ENCODE measurements at places on chromosomes 3 and 15.
A peak's percentile ranks its signal among the peaks of the same experiment; 100 is the strongest.

DNA sequence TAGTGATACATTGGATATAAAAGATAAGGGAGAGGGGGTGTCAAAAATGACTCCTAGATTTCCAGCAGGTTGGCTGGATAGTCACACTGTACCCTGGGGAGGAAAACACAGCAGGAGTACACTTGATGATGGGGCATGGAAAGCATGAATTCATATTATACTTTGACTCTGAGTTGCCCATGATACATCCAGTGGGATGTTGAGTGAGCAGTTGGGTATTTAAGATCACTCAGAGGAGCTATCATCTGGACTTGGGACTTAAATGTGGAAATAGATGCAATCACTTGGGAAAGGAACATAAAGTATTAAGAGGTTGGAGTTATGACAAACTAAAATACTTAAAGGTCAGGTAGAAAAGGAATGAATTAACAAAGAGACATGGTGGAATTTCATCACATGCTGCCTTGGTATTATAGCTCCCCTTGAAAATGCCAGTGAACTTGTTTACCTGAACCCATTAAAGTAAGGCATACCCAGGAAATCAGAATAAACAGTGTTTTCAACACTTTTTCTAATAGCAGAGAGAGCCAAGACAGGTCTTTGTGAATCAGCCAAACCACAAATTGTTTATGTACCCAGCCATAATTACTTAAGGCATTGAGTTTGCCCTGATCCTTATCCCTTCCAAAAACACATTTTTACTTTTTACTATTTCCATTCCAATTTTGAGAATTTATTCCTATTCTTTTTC, 49.9 kb upstream of the ABI3BP start:
- DNase-seq: no peak

DNA sequence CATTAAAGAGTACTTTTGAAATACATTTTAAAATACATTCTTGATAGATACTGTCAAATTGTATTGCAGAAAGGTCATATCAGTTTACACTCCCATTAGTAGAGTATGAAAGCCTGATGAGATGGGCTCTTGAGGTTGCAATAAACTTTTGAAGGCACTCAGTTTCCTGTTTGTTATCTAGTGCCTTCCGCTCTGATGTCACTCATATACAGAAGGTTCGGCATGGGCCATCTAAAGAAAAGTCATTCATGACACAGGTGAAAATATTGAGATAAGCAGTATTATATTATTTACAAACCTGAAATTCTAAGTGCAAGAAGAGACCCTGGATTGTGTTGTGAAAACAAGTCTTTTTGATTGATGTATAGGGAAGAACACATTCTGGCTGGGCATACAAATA, 36.5 kb upstream of the DENND4A start:
- no peak for DNase-seq

DNA sequence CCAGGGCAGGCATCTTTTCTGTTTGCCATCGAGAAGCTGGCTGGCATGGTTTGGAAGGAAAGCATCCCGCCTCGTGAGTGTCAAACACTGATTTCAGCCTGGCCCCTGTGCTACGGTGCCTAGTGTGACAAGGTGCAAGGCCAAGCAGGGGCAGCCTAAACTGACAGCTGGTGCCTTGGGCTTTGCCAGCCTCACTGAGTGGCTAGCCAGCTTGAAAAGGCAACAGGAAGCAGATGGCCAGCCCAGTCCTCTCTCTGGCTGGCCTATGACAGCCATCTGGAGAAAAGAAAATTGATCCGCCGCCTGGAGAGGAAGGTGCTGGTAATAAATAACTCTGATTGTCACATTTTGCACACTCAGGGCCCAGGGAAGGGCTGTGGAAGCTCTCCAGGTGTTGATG, 52.2 kb downstream of the C3orf85 start:
- no peak for DNase-seq

DNA sequence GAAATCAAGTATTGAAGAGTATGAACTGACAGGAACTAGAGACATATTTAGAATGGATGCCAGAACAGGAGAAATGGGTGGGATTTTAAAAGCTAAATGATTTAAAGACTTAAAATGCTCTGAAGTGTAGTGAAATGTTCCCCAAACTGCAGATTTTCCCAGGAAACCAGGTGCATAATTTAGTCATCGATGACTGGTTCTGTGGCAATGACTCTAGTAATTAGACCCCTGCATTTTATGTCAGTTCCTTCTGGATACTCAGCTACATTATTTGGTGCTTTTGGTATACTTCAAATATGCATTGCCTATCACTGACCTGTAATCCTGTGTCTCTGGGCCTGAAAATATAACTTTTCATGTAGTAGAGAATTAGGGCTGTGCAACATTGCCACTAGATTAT, 16.8 kb downstream of the AGTR1 start:
- no peak for DNase-seq

GRCh38 chr3:24981924-24982323, 446.1 kb upstream of the RARB start:
- no peak for DNase-seq

- DNase-seq: no peak
Observed at GRCh38 chr15:66594344-66594743, 28.5 kb upstream of the LCTL start.

DNA sequence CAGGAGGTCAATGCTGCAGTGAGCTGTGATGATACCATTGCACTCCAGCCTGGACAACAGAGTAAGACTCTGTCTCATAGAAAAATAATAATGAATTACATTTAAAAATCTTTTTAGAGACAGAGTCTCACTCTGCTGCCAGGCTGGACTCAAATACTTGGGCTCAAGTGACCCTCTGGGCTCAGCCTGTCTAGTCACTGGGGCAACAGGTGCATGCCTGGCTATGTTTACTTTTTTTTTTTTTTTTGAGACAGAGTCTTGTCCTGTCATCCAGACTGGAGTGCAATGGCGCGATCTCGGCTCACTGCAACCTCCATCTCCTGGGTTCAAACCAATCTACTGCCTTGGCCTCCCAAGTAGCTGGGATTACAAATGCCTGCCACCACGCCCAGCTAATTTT, 8.0 kb upstream of the PLEKHO2 start:
- no peak for DNase-seq

- no peak for DNase-seq
Observed at GRCh38 chr3:63685340-63685739, 32.9 kb downstream of the SNTN start.

DNA sequence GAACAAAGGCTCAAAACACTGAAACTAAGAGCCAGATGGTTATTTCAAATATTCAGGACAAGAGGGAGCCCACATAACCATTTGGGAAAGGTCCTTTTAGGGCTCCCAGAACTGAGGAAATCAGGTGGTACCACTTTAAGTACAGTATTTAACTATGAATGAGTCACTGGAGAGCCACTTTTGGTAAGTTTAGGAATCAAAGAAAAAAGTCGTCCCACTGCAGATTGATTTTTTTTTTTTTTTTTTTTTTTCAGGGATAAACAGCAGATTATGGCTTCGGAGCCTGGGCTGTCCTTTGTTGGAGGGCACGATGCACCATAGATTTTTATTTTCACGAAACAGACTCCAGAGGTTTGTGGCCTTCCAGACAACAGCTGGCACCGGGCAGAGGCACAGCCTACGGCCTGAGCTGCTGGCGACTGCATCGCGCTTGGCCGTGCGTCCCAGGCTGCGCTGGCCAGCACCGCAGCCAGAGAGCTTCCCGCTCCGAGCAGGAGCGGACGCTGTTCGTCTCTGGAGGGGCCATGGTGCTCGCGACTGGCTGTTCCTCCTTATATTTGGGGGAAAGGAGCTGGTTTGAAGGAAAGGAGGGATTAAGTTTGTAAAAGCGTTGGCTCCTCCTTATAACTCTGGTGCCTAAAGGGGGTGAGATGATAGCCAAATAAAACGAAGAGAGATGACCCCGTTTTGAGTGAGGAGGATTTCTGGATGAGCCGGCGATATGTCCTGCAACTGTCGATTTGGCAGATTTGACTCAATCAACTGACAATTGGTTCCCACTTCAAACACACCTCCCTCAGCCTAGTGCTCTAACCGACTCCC, 152.9 kb upstream of the GOLIM4 start:
- DNase-seq: no peak

DNA sequence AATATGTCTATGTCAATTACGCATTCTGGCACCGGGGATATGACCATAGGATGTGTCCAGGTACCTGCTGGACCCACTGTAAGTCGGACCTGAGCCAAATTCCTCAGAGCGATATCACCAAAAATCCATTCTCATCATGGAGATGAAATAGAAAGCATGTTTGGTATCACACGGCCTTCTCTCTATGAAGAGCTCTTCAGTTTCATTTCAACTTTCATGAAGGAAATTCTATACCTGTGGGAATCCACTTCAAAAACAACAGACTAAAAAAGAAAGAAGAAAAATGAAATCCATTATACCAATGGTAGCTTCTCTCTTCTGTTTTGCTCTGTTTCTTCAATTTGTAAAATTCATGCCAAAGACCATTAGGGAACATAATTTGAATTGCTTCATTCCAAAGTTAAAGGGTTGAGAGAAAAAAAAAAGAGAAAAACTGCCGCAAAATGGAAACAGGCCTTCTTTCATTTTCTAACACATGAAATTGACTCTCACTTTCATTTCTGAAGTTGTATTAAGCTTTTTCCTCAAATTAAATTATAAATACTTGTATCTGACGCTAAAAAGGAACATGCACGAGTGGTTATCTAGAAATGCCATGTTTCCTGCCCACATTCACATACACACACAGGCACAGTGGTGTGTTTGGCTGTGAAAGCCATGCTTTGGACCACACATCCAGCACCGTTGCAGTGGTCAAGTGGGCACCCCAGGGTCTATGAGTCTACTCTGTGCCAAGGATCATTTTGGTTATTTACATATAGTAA, 46.9 kb upstream of the DIPK2A start:
- no peak for DNase-seq

DNA sequence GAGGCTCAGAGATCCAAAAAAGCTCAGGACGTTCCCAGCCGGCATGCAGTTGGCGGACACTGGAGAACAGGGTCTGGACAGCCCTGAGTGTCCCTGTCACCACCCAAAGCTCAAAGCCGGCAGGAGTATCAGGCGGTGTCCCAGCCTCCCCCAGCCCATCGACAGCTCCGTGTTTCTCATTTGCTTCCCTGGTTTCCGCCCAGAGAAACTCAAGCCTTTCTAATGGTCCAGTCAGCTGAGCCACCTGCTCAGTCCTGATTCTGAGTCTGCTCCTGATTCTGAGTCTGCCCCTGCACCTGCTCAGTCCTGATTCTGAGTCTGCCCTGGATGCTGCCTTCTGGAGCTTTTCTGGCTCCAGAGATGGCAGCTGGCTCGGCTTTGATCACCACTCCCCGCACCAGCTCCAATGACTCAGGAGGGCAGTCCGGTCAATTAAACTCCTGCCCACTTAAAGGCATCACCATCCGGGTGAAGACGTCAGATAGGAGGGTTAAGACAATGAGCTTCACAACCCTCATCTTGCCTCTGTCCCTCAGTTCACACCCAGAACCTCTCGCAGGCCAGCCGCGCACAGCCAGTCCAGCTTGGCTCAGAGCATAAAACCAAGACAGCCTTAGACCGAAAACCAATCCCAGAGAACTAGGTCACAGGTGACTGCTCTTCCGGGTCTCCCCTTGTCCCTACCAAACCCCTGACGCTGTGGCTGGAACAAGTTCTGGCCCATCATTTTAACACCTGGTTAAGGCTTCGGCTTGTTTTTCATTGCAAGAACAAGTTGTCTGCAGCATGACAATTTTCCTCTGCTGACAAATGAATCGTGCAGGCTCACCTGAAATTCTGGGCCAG, 6.8 kb downstream of the PCSK6 start:
- no peak for DNase-seq

GRCh38 chr3:188722963-188723362, 448.8 kb upstream of the TPRG1 start:
- no peak for DNase-seq

- no peak for DNase-seq
Observed at GRCh38 chr15:96035635-96036034, 294.9 kb upstream of the NR2F2 start.

- DNase-seq: peak; percentile 69
Observed at GRCh38 chr3:4712109-4712508, 219.0 kb downstream of the ITPR1 start.

- DNase-seq: no peak
Observed at GRCh38 chr3:151276687-151277042, 1.7 kb downstream of the P2RY14 start.

- DNase-seq: no peak
Observed at GRCh38 chr3:184812662-184813042, 686 bp downstream of the VPS8 start.

DNA sequence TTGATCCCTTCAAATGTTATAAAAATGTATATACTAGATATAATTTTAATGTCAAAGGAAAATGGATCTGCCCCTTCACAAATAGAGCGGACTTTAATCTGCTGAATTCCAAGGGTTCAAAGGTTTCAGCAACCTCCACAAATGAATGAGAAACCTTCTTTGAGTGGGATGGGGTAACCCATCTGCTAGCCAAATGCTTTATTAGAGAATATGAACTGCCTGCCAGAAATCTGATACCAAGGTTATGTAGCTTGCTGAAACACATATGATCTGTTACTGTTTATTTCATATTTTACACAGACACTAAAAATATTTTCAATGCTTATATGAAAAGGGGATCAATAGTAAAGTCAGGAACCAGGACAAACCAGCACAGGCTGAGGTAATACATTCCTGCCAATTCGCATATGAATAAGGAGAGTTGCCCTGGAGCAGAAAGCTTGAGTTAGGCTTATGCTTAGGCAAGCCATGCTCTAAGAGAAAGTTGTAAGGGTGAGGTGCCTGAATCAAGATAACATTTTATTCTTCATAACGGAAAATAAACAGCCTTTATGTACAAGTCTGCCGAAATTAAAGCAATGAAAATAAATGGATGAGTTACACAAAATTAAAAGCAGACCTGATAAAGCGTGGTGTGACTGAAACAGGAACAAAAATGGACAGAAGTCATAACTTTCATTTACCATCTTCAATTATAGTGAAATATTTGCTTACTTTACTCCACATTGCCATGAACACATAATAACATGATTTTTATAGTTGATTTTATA, 26.5 kb downstream of the PLOD2 start:
- no peak for DNase-seq

DNA sequence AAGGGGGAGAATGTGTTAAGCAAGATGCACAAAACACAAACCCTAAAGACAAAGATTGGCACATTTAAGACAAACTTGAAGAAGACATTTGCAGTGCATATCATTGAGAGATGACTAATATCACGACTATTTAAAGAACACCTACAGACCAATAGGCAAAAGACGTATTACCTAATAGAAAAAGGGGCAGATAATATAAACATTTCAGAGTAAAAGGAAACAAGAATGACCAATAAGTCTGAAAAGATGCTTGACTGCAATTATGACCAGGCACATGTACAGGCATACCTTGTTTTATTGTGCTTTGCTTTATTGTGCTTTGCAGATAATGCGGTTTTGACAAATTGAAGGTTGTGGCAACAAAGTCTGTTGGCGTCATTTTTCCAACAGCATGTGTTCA, 4.9 kb downstream of the HACD3 start:
- DNase-seq: no peak

DNA sequence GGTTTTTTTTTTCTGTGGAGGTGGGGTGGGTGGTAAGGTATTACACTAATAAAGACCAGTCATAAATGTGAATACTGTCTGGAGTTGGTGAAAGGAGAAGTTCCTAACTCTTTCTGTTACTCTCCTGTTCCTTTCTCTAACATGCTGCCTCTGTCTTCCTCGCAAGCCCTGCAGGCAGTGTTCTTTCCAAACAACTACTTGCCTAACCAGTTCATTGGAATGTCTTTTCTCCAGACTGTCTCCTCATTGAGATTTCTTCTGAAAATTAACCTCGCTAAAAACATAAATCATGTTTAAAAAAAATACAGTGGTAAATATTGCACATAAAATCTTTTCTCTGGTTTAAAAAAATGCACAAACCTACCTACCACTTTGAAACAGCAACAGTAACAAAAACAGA, 135.2 kb downstream of the TP63 start:
- no peak for DNase-seq
